GM12864 (cell line): ENCODE measurements at places on chromosomes 5 and 9.

DNA sequence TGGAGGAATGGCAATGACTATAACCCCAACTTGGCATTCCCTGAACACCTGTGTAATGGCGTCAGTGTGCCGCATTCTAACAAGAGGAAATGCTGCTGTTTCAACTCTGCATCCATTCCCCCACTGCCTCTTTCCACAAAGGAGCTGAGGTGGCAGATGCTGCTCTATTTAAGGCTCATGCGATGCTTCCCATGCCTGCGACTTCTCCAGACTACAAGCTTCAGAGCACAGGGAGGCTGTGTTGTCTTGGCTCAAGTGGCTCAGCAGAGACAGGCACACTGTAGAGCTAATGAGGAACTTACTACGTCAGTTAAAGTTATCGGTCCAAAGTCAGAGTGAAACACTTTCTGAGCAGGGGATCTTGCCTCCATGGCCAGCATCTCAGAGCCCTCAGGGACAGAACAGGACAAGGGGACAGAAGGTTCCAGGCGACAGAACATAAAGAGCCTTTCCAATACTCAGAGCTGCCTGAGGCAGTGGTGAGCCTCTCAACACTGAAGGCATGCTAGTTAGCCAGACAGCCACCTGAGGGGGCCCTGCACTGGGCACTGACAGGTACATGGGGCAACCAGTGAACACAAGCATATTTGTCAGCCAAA lies 21.8 kb downstream of the TNIP1 start:
- DNase-seq: no peak

- DNase-seq: peak; percentile 74
Measured at GRCh38 chr9:96136992-96137670, 164.8 kb downstream of the HSD17B3 start.

DNA sequence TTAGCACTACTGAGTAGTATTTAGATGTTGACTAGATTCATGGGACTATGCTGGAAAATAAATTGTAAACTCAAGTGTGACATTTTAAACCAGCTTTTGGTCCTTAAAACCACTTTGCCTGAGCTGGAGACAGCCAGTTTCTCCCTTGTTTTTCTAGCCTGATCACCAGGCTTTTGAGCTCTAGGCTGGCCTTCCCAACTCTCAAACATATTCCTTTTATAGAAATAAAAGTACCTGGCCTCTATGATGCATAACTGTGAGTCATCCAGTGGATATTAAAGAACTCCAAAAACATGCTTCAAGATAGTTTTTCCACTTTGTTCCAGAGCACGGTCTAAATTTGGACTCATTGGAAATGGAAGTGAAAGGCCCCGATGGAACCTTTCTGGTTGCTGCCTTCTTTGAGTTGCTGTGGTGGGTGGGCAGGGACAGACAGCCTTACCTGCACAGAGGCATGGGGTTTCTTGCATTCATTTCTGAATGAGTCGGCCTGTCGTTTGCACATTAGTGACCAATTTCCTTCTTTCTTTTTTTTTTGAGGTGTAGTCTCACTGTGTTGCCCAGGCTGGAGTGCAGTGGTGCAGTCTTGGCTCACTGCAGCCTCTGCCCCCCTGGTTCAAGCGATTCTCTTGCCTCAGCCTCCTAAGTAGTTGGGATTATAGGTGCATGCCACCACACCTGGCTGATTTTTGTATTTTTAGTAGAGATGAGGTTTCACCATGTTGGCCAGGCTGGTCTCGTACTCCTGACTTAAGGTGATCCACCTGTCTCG lies 43.1 kb downstream of the TRIO start:
- DNase-seq: no peak

- DNase-seq: no peak
Measured at GRCh38 chr9:127205952-127206351, 58.6 kb upstream of the GARNL3 start.

GRCh38 chr5:148509893-148510292 lies 126.1 kb downstream of the FBXO38 start:
- no peak for DNase-seq

DNA sequence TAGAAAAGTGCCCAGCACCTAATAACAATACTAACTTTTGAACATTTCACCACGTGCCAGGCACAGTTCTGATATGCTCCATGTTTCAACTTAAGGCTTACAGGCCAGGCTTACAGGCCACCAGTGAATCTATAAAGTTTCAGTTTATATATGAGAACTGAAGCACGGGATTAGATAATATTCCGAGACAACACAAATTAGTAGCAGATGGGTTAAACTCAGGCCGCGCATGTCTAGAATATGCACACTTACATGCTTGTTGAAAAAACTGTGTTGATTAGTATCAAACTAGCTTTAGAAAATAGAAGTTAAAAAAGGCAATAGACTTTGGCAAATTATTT lies 587.9 kb downstream of the MTRR start:
- no peak for DNase-seq

- DNase-seq: no peak
Measured at GRCh38 chr9:108618906-108619550, 236.8 kb downstream of the ACTL7B start.

DNA sequence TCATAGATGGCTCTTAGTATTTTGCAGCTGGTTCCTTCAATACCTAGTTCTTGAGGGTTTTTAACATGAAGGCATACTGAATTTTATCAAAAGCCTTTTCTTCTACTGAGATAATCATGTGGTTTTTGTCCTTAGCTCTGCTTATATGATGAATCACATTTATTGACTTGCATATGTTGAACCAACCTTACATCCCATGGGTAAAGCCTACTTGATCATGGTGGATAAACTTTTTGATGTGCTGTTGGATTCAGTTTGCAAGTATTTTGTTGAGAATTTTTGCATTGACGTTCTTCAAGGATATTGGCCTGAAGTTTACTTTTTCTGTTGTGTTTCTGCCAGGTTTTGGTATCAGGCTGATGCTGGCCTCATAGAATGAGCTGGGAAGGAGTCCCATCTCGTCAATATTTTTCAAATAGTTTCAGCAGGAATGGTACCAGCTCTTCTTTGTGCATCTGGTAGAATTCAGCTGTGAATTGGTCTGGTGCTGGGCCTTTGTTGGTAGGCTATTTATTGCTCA lies 49.7 kb downstream of the YIPF5 start:
- no peak for DNase-seq

GRCh38 chr5:87190687-87191086 lies 77.0 kb upstream of the RASA1 start:
- DNase-seq: peak; percentile 8

DNA sequence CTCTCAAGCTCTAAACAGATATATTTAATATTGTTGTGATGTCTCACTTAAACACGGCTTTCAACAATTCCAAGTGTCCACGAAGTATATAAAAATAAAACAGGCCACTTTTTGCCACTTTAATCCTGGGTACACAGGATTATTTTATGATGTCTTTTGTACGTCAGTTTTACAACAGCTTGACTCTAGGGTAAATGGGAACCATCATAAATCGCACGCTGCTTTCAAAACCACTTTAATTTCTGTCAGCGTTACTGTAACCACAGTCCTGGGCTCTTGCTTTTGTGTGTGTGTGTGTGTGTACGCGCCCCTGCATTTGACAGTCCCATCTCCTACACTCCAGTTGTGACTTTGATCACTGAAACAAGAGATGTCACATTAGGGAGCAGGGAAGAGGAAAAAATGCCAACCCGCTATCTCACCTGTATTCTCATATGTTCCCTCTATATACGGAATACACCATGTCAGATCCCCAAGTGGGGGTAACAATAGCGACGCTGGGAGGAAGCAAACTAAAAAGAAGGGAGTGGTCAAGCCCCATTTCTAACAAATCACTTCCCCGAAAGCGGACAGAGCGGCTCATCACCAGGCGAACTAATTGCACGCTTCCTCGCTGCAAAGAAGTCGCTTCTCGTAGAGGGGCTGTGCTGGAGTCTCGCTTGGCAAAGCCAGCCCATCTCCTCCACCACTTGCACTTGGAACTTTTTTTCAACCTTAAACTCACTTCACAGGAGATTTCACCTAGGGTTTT lies 1.2 kb downstream of the BNC2 start:
- no peak for DNase-seq

GRCh38 chr9:81729135-81729534 lies 39.8 kb upstream of the TLE1 start:
- DNase-seq: no peak

- no peak for DNase-seq
Measured at GRCh38 chr9:126125177-126125576, 201.5 kb upstream of the MVB12B start.

- DNase-seq: no peak
Measured at GRCh38 chr5:172713113-172713808, 57.7 kb downstream of the DUSP1 start.

- DNase-seq: peak; percentile 69
Measured at GRCh38 chr5:317086-317811, 4.3 kb upstream of the AHRR start.
